ENCODE measurements at places on chromosomes 7 and 10.

- no peak for DNase-seq
Observed at GRCh38 chr10:14008740-14009080, 322.0 kb downstream of the FRMD4A start.

DNA sequence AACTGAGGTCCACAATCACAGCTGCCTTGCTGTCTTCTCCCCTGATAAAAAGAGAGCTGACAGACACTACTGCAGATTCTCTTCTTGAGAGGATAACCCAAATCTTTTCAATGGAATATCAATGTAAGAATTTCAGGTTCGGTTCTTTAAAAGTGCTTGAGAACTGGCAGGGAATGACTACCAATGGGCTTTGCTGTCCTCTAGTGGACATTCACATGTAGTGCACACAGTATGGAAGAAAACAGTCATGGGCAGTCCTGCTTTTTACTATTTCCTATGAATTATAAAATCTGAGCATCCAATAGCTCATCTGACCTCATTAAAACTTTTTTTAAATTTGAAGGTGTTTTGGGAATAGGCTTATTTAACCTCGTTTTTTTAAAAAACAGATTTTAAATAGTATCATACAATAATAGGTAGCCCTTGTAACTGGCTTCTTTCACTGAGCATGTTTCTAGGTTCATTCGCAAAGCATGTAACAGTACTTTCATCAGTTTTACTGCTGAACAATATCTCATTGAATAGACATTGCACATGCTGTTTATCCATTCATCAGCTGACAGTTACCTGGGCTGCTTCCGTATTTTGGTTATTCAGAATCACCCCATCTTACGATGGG lies 18.3 kb downstream of the FZD9 start:
- peak; percentile 25 for DNase-seq

- DNase-seq, result no peak
Observed at GRCh38 chr7:157630301-157630853, 293.6 kb downstream of the DNAJB6 start.

GRCh38 chr7:101589976-101590662 lies 39.0 kb downstream of the MYL10 start:
- DNase-seq, result no peak

- DNase-seq, result no peak
Observed at GRCh38 chr10:132187430-132188138, 836 bp downstream of the DPYSL4 start.

DNA sequence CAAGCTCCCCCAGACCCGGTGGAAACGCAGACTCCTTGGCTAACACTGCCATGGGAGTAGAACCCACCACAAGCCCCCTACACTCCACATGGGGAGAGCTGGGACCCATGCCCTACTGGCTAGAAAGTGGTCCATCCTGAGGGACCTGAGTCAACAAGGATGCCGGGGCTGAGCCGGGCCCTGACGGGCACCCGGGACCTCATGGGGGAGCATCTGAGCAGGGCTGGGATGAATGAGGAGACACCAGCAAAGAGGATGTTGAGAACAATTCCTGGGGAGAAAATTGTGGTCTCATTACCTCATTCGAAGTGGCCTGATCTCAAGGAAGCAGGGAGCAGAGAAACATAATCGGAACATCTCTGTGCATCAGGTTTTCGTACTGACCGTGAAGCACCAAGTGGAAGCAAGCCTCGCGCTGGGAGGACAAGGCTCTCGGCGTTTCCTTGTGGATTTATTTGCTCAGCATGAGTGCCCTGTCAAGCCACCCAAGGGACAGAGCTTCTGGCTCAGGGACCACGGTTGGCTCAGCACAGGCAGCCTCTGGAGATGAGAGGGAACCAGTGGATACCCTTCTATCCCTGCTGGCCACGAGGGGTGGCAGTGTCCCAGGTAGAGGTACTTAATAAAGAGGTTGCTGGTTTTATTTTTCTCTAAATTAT lies 132.2 kb upstream of the FAM20C start:
- DNase-seq, result no peak

DNA sequence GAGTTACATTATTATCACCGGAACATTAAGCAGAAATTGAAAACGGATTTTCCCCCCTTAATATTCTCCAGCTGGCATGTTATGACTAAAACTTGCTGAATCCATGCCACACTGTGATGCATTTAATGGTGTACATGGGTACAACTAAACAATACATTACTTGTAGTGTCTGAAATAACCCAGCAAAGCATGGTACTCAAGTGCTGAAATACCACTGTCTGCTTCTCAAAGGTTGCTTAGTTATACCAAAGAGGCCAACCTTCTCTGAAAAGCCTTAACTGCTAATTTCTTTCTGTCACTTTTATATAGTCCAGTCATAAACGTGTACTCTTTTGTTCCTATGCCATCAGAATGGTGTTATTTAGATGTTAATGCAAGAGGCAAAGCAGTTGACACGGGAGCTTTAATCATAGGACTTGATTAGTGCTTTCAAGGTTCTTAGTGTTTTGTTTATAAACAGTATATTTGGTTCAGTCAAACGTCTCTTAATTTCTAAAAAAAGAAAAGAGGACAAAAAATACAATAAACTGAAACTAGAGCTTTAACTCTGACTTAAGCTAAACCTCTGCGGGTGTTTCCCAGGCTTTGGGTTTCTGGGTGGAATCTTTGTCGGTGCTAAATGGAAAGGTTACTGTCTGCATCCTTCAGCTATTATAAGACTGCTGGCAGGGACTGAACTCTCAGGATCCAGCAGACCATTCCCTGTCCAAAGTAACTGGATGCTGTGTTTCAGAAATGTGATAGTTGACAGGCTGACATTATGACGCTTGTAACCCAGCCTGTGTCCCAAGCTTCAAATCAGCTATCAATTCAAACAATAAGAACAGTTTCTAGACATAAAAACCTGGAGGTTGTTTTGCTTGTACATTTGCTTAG lies 202.6 kb downstream of the PPP1R3A start:
- DNase-seq, result no peak
